Activated CD8-positive, alpha-beta memory T cell treated with anti-CD3 and anti-CD28 coated beads, Interleukin-2, amount 50 U/mL, for 4 hours (primary cell): ENCODE measurements at places on chromosomes 13 and 19.

DNA sequence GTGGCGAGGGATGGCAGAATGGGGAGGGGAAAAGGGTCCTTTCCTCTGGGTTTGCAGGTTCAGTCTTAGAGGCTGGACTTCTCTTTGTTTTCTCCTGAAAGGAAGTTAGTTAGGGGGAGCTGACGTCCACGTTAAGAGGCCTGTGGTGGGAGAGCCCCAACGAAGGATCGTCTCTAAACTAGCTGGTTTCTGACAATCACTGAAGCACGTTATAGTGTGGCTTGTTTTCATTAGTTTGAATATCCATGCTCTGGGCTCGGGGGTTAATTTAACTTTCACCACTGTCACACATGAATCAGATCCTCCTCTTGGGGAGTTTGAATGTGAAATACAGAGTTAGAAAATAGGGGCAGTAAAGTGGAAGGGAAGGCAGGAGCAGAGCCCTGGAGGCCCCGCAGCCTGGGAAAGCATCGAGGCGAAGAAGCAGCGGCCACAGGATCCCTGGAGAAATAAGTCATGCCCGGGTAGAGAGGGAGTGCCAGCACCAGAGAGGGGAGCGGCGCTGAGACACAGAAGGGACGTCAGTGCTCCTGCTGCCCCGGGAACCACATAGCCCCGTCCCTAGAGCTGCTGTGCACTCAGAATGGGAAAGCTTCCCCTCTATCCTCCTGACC, 31.1 kb upstream of the AMER2 start:
- DNase-seq, result no peak

GRCh38 chr19:12872941-12873890, 8.0 kb downstream of the DNASE2 start:
- DNase-seq, result peak; percentile 65

DNA sequence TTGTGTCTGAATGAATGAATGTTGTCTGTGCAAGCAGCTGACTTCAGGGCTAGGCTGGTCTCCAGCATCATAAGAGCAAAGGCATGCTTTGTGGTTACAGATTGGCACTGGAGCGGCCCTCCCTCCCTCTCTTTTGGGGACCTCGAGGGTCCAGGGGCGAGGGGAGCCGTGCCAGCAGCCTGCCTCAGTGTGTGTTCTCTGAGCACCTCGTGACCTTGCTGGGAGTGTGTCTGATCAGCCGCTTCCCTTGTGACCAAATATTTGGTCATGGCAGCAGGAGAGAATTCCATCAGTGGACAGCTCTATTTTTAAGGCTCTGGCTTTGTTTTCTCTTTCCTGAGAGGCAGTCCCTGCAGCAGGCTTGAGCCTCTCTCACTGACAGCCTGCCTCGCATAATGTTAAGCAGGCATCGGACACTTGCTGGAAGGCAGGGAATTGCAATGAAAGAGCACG, 329.7 kb downstream of the UQCRFS1 start:
- DNase-seq, result no peak

DNA sequence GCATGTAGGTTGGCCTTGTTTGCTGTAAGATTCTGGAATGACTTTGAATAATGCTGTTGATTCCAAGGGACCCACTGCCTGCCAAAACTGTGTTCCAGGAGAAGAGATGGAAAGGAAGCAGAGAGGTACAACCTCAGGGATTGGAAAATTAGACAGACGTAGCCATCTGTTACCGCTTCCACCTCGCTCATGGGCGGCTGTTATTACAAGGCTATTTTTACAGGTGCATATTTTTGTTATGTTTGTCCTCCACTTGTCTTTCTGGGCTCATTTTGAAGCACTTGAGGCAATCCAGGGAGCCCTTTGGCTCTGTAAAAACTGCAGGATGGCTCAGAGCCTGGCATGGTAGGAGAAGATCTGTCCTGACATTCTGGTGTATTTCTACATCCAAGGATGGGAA, 276.4 kb upstream of the TMTC4 start:
- no peak for DNase-seq

- no peak for DNase-seq
Observed at GRCh38 chr19:55208880-55209692, at the start of gene PTPRH. TSS of gene PTPRH (minus strand) at chr19:55209501. CDS start at chr19:55209433, 68 bp downstream.

GRCh38 chr13:40502236-40502635, 164.2 kb downstream of the FOXO1 start:
- no peak for DNase-seq
